NCI-H1105 treated with DMSO at 0.1 percent for 48 hours (cell line): ENCODE measurements at places on chromosomes 1 and 21.

- no peak for DNase-seq
Observed at GRCh38 chr1:239892602-239893001, 199.1 kb upstream of the FMN2 start.

- no peak for DNase-seq
Observed at GRCh38 chr1:26858891-26859640, 3.9 kb upstream of the SFN start.

DNA sequence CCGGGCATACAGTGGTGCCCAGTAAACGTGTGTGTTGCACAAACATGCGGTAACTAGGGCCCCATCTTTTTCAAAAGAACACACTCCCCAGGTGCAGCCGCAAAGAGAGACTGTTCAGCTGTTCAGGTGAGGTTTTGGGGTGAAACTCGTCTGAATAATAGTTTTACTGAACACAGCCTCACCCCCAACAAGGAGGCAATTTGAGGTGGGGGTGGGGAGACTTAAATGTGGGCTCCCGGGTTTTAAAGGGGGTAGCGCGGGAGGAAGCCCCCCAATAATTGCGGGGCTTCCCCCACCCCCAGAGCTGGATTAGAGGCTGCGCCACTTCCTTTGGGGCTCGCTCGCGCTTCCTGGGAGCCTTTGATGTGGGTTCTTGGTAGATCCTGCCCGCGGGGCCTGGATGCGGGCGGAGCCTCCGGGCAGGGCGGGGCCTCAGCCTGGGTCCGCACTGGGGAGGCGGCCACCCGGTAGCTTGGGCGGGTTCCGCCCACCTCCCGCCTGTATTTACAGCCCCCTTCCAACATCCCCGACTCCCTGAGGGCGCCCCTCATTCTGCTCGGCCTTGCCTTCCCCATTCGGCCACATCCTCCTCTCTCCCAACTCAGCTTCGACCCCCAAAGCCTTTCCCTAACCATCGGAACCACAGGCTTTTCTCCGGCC is 6.4 kb upstream of the EPHA2 start:
- DNase-seq: no peak

GRCh38 chr1:200165493-200166220 is 138.1 kb downstream of the NR5A2 start:
- no peak for DNase-seq

- no peak for DNase-seq
Observed at GRCh38 chr21:46628868-46629267, 6.6 kb upstream of the PRMT2 start.

DNA sequence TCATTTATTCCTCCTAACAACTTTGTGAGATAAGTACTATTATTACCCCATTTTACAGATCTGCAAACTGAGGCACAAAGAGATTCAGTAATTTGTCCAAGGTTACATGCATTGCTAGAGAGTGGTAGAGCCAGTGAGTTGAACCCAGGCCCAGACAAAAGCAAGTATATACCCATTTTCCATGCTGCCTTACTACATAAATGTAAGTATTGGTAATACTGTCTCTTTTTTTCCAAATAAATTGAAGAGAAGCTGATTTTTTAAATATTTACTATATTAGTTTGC is 33.8 kb upstream of the IRF2BP2 start:
- no peak for DNase-seq

- DNase-seq: no peak
Observed at GRCh38 chr1:219085988-219086387, 87.7 kb upstream of the LYPLAL1 start.

- no peak for DNase-seq
Observed at GRCh38 chr21:35006771-35007170, 42.3 kb downstream of the RUNX1 start.

DNA sequence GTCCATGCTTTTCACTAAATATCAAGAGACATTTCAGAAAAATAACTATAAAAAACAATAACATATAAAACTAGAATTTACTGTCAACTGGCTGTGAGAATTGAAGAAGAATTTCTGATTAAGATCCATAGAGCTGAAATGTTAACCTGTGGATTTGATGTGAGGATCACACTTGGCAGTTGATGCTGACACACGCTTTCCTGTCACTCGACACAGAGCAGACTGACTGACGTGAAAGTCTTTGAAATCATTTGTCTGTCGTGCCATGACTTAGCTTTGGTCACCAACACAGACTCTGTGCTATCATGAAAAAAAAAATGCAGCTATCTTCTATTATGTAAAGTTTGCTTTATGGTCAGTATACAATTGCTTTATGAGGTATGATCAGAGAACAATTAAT is 706.0 kb upstream of the ZP4 start:
- DNase-seq: no peak

GRCh38 chr21:45086337-45086958 is 12.1 kb downstream of the ADARB1 start:
- no peak for DNase-seq

DNA sequence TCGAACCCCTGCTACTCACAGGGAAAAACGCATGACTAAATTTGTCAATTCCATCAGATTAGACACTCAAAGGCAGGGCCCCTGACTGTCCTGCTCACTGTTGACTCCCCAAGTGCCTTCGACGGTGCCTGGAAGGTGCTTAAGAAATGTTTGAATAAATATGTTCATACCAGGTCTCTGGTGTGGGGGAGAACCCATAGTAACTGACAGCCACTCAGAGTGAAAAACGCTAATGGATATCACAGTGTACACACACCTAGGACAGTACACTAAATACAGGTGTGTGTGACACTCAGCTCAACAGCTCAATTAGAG is 39.7 kb upstream of the WASF2 start:
- no peak for DNase-seq

GRCh38 chr1:44808063-44808937 is at the start of gene BTBD19:
Gene BTBD19, plus strand, starts transcription at chr1:44808523. Its CDS starts 298 bp downstream, at chr1:44808821.
- DNase-seq: no peak

GRCh38 chr1:240888787-240889048 is 276.8 kb upstream of the GREM2 start:
- no peak for DNase-seq

DNA sequence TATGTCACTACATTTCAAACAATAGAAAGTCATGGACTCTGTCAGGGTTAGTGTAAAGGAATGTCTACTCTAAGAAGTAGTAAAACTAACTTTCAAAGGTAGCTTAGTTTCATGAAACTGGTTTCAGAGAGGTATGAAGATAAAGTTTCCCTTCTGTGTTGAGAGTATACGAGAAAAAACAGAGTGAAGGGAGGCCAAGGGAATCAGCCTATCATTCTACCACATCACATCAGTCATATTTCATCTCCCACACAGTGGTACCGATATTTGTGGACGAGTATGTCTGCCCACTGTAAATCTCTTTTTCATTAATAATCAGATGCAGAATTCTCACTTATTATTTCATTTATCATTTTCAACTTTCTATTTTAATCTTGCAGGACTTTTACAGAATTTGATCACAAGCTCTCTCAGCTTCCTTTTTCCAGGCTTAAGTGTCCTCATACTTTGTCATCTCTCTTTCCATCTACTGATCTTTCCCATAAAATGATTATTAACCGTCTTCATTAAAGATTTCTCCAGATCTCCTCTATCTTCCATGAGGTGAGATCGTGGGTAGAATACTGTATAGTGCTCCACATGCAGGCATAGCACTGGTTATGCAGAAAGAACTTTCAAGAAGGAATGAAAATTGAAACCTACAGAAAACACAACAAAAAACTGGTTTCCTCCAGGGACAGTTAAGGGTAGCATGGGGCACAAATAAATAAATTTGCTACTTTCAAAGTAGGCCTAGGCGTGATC is 11.5 kb upstream of the IFI16 start:
- no peak for DNase-seq

- no peak for DNase-seq
Observed at GRCh38 chr1:81682490-81682889, 118.2 kb upstream of the ADGRL2 start.

- DNase-seq: peak; percentile 45
Observed at GRCh38 chr1:2194319-2194897, at the start of gene FAAP20. Gene FAAP20, minus strand, starts transcription at chr1:2194772. Its CDS starts 23 bp downstream, at chr1:2194749.

- DNase-seq: no peak
Observed at GRCh38 chr1:117879284-117879683, 50.1 kb downstream of the GDAP2 start.

DNA sequence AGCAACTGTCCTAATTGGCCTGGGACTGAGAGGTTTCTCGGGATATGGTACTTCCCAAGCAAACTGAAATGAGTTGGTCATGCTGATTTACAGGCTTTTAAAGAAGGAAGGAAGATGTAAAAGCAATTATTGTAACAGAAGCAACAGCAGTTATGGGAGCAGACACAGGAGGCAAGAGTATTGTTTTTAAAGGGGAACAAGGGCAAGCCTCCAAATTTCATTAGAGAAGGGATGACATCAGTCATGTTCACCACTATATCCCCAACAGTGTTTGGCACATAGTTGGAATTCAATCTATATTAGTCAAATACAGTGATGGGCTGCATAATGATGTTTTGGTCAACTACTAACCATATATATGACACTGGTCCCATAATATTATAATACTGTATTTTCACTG is 46.0 kb upstream of the JUN start:
- no peak for DNase-seq

GRCh38 chr1:212721388-212722247 is 22.0 kb upstream of the BATF3 start:
- no peak for DNase-seq

DNA sequence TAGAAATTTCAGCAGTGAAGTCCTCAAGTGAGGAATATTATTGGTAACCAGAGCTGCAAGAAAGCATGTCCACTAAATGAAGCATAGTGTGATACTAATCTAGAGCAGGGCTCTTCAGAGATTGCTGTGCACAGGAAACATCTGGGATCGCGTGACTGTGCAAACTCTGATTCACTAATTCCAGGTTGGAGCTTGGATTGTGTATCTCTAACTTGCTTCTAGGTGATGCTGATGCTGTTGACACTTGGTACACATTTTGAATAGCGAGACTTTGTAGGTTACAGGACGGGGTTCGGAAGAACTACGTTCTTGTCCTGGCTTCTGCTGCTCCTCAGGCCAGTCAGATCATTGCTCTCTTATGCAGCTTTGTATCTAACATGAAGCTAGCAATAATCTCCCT is 66.5 kb downstream of the PRRX1 start:
- no peak for DNase-seq

DNA sequence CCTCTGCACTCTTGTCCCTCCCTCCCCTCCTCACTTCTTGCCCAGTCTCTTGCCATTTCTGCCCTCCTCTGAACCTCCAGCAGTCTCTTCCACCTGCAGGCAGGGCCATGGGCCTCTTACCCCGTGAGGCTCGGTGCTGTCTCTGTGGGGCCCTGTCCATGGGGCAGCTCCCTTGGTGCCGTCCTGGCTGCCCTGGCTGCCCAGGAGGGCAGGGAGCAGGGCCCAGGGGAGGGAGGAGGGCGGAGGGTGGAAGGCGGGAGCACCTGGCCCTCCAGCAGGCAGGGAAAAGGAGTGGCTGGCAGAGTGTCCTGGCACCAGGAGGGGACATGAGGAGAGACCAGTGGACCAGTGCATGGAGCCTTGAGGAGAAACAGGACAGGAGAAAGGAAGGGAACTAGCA is at the start of gene RORC:
RORC (minus strand) TSS at position 198 of the 400 bp plus-strand sequence; CDS start at position 160, 38 bp downstream.
- no peak for DNase-seq

GRCh38 chr21:15301014-15301413 is 236.2 kb upstream of the NRIP1 start:
- no peak for DNase-seq

- no peak for DNase-seq
Observed at GRCh38 chr1:75014250-75014649, 119.9 kb upstream of the LHX8 start.

DNA sequence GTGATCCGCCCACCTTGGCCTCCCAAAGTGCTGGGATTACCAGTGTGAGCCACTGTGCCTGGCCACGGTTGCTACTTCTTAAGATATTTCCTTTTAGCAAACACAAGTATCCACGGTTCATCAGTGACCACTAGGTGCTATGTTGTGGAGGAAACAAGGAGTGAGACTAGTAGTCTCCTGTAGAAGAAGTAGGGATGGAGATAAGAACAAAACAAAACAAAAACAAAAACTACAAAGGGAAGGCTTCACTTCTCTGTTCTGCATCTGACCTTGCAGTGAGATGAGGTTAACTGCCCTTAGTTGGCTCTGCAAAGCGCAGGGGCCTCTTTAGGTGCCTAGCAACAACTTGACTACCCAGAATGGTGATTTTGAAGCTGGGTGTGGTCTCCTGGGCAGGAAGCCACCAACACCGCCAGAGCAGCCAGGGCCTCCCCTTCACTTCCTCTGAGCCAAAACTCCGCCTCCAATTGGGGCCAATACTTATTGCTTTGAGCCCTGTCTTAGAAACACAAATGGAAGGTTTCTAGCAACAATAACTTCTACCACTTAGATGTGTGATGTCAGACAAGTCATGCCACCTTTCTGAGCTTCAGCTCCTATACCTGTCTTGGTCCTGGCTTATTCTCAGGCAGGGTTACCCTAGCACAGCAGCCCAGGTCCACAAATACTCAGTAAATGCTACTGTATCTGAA is 12.8 kb upstream of the CDC42 start:
- peak; percentile 61 for DNase-seq

GRCh38 chr1:16498573-16499413 is 15.3 kb downstream of the RNU1-1 start:
- DNase-seq: peak; percentile 88

- DNase-seq: no peak
Observed at GRCh38 chr1:55195521-55196233, 19.5 kb downstream of the USP24 start.

DNA sequence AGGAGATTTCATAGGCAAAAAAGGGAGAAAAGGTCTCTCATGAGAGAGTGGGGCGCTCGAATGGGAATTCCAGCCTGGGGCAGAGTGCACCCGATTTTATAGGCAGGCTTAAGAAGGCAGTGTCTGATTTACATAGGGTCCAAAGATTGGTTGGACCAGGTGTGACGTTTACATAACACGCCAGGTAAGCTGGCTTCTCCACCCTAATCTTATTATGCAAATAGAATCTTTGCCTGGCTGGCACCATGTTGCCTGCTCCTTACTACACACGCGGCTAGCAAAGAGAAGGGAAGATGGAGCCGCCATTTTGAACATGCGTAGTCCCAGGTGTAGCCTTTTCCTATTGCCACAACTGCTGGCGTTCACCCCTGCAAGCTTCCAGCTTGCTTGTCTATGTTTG is 103.7 kb downstream of the SLC16A1 start:
- no peak for DNase-seq

GRCh38 chr1:185541871-185542301 is 192.3 kb upstream of the HMCN1 start:
- no peak for DNase-seq

DNA sequence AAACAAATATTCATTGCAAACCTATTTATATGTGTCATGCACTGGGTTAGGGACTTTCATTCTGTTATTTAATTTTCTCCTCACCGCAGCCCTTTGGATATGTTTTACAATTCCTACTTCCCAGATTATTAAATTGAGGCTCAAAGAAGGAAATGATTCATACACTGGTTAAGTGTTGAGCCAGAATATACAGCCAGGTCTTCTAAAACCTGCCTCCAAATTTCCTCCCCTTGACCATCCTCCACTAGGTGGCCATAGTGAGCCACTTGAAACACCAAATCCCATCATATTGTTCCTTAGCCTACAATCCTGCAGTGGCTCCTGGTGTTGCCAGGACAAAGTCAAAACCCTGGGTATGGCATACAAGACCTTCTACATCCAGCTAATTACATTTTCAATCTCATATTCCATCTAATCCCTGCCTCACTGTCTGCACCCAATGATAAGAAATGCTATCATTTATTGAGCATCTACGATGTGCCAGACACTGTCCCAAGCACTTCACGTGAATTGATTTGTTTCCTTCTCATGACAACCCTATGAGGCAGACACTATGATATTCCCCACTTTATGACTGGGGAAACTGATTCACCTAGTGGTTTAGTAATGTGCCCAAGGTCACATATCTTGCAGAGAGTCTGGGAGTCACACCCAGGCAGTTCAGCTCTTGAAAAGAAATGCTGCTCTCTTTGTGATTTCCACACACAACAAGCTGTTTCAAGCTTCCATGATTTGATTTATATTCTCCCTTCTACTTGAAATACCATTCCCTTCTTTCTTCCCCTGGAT is 23.6 kb upstream of the KIRREL1 start:
- DNase-seq: peak; percentile 48
